ENCODE measurements at places on chromosomes 6 and 20. TPM values are rescaled to one million over a fixed set of nuclear protein-coding genes. Genes with fewer than 3 reads are reported as not detected.

DNA sequence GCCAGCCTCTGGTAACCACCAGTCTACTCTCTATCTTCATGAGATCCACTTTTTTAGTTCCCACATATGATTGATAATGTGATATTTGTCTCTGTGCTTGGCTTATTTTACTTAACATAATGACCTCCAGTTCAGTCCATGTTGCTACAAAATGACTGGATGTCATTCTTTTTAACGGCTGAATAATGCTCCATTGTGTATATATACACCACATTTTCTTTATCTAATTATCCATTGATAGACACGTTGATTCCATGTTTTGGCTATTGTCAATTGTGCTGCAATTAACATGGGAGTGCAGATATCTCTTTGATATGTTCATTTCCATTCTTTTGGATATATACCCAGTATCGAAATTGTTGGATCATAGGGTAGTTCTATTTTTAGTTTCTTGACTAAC lies 89.3 kb downstream of the ATRN start:
- peaks cover 14% of the 10 kb centered on the region for H3K36me3 ChIP-seq
- H3K4me3 ChIP-seq = no peak overlapping the region
- H3K27me3 ChIP-seq = no peaks in the 10 kb centered on the region
- H3K4me1 ChIP-seq = peaks cover 8% of the 10 kb centered on the region
- DNase-seq = no peak
- no peak overlapping the region for H3K27ac ChIP-seq

Gene OR2H1
- polyA plus RNA-seq = not detected

DNA sequence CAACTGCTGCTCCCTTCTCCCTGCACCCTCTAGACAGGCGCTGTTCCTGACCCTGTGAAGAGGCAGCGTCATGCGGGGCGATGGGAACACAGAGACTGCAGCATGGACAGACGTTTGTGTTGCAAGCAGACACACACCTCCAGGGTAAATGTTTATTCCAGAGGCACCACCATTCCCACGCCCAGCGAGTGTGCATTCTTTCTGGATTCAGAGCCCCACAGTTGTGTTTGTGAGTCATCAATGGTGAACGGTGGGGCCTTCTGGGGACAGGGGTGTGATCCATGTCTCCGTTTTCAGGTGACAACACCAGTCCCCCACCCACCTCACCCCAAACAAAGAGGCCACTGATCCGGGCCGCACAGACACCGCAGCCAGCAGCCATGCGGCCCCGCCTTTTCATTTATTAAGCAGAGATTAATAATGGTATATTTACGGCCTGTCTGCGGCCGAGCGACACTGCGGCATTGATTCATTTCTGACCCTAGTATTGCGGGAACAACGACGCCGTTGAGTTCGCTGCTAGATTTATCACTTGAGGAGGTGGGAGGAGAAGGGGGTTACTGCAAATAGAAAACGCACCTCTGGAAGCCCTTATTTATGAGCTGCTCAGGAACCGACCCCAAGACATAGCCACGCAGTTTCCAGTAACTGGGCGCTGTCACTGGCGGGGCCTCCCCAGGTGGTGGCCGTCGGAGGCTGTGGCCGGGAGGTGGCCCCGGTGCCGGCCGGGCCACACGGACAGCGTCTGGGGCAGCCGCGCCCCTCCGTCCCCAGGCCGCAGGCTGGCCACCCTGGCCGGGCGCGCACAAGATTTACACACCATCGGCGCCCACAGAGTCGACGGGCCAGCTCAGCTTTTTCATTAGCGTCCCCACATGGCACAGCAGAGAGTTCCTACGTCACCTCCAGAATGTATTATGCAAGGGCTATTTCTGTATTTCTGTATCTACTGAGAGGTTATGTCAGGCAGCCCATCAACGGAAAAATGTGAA lies 367.6 kb downstream of the THBS2 start:
- DNase-seq = no peak
- no peak overlapping the region for H3K4me3 ChIP-seq
- no peak overlapping the region for H3K27ac ChIP-seq
- no peaks in the 10 kb centered on the region for H3K36me3 ChIP-seq
- H3K4me1 ChIP-seq = no peaks in the 10 kb centered on the region
- no peaks in the 10 kb centered on the region for H3K27me3 ChIP-seq

GRCh38 chr20:23917024-23917725 lies 37.6 kb upstream of the CST5 start:
- H3K27me3 ChIP-seq = peaks cover 2% of the 10 kb centered on the region
- H3K4me3 ChIP-seq = no peak overlapping the region
- no peak overlapping the region for H3K27ac ChIP-seq
- H3K4me1 ChIP-seq = no peaks in the 10 kb centered on the region

GRCh38 chr6:31903957-31904356 lies 2.1 kb upstream of the ZBTB12 start:
- H3K4me1 ChIP-seq = peaks cover 22% of the 10 kb centered on the region
- DNase-seq = no peak
- no peaks in the 10 kb centered on the region for H3K36me3 ChIP-seq
- H3K4me3 ChIP-seq = no peak overlapping the region
- H3K27ac ChIP-seq = no peak overlapping the region

Gene C6orf15
- polyA plus RNA-seq = not detected

DNA sequence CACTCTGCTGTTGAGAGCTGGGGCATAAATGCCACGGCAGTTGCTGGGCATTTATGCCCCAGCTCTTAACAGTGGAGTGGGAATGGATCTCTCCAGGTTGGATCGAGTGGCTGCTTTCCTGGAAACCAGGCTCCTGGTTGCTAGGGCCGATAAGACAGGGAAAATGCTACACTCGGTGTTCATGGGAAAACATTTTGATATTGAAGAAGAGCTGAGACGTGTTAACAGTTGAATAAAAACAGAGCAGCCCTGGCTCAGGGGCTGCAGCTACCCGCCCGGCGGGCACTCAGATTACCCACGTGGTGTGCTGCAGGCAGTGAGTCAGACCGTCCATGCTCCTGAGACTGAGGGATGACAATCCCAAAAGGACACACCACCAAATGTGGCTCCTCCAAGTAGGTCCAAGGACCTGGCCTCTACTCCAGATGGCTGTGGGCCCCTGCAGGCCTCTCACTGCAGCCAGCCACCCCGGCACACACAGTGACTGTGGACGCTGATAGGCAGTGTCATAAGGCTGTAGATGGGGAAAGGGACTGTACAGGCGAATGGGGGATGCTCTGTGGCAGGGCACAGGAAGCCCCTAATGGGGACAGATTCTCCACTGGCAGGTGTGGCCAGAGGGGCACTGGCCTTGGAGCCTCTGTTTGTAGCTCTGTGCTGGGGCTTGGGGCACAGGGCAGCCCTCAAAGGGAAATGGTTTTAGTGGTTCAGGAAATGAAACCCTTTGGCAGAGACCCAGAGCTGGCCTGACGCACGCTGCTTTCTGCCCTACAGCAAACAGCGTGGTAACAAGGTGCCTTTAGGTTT lies 237.8 kb downstream of the LY86 start:
- no peak overlapping the region for H3K27ac ChIP-seq
- no peak for DNase-seq
- no peaks in the 10 kb centered on the region for H3K27me3 ChIP-seq
- H3K36me3 ChIP-seq = no peaks in the 10 kb centered on the region

Gene DEF6
- 1.6 TPM for polyA plus RNA-seq

Gene KDM1B
- 3.7 TPM for polyA plus RNA-seq

Gene ARFGAP1
- polyA plus RNA-seq = 25.4 TPM

DNA sequence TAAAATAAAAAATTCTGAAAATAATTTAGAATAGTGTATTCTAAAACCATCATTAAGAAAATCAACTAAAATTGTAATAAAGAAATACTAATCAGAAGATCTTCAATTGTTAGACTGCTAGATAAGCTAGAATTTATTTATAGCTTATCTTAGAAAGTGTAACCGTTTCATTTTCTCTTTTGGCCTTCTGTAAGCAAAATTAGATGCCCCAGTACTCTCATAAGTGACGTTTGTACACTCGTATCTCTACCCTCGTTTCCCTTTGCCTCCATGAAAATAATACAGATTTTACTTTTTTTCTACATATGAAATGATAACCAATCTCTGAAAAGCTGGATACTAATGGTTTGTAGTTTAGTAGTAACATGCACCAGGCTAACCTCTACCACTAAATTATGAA lies 19.8 kb downstream of the DSE start:
- H3K4me1 ChIP-seq = peaks cover 2% of the 10 kb centered on the region
- no peaks in the 10 kb centered on the region for H3K27me3 ChIP-seq
- no peak for DNase-seq
- no peak overlapping the region for H3K27ac ChIP-seq
- no peak overlapping the region for H3K4me3 ChIP-seq

Gene HLA-DMB
- 7.3 TPM for polyA plus RNA-seq

DNA sequence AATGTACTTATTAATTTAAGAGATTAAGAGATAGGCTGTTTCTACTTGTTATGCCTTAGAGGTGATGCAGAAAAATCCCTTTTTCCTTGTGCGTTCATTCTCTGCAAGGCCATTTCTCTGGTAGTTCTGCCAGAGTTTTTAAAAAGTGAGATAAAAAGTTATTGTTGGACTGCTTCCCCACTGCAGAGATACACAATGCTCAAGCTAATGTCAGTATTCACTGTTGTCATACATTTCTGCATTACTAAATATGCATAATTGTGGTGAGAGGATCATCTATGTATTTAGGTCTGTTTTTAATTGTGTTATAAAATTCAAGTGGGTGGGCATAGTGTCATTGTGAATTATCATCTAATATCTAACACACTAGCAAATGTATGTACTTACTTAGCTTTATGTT lies 600.4 kb downstream of the HTR1B start:
- DNase-seq = no peak
- no peaks in the 10 kb centered on the region for H3K4me1 ChIP-seq
- H3K27me3 ChIP-seq = no peaks in the 10 kb centered on the region
- H3K36me3 ChIP-seq = no peaks in the 10 kb centered on the region
- no peak overlapping the region for H3K4me3 ChIP-seq

GRCh38 chr20:44085616-44086434 lies 101.2 kb downstream of the JPH2 start:
- no peak overlapping the region for H3K4me3 ChIP-seq
- no peak for DNase-seq
- H3K4me1 ChIP-seq = no peaks in the 10 kb centered on the region
- no peaks in the 10 kb centered on the region for H3K36me3 ChIP-seq

Gene SCRT2
- polyA plus RNA-seq = not detected

DNA sequence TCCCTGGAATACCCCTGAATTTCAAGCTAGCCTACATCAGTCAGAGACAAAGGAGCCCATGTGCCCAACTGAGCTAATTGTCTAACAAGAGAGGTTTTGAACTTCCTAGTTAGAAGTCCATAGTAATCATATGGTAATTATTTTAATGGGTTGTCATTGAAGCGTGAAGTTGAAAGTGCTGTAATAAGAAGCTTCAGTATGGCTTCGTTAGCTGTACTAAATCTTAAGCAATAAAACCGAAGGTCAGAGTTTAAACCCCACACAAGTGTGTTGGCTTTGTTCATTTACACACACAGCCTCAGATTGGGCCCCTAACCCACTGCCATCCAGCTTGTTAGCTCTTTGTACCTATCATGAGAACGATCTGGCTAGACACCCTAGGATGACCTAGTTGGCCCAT lies 195.6 kb upstream of the RIN2 start:
- no peaks in the 10 kb centered on the region for H3K36me3 ChIP-seq
- H3K27ac ChIP-seq = no peak overlapping the region
- no peak for DNase-seq
- no peaks in the 10 kb centered on the region for H3K4me1 ChIP-seq
- H3K27me3 ChIP-seq = no peaks in the 10 kb centered on the region

DNA sequence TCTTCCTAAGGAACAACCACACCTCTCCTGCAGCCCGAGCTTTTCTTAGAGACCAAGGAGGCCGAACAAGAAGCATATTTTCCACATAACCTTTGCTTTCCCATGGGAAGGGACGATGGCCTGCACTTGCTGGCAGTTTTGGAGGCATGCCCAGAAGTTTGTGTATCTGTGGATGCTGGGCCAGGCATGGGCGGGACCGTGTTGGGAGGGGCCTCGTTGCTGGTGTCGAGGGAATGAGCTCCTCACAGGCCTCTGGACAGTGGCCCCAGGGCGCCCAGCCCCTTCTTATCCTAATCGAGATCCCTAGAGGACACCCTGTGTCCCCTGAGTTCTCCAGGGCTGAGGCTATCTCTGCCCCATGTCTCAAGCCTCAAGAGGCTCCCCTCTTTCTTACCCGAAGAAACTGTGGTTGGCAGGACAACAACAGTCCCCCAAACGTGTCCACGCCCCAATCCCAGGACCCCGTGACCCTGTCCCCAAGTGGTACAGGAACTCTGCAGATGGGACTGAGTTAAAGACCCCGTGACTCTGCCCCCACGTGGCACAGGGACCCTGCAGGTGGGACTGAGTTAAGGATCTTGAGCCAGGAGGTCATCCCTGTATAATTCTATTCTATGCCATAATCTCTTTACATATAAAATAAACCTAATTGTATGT lies 99.5 kb upstream of the BHLHE23 start:
- H3K36me3 ChIP-seq = no peaks in the 10 kb centered on the region
- H3K27me3 ChIP-seq = no peaks in the 10 kb centered on the region
- no peak overlapping the region for H3K4me3 ChIP-seq
- H3K4me1 ChIP-seq = peaks cover 6% of the 10 kb centered on the region
- H3K27ac ChIP-seq = no peak overlapping the region
